Activated CD8-positive, alpha-beta T cell treated with anti-CD3 and anti-CD28 coated beads for 36 hours (primary cell): ENCODE measurements at places on chromosomes 5 and 9. TPM values are rescaled to one million over a fixed set of nuclear protein-coding genes. Genes with fewer than 3 reads are reported as not detected.

DNA sequence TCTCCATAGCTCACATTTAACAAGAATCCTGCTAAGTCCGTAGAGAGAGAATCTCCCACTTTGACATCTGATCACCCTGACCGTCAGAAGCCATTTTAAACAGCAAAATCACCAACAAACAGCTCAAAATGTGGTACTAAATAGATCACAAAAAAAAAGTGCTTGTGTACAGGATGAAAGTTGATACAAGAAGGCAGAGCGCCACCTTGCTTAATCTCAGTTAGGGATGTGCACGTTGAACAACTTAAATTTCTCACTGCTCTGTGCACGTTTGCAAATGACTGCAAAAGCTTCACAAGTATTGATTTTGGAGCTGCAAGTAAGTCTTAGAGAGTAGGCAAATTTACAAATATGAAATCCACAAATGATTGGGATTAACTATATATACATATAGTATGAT lies 63.1 kb upstream of the NREP start:
- no peaks in the 10 kb centered on the region for H3K4me1 ChIP-seq
- no peaks in the 10 kb centered on the region for H3K27me3 ChIP-seq
- DNase-seq = peak; percentile 6

GRCh38 chr5:137672001-137672400 lies 63.9 kb downstream of the KLHL3 start:
- no peaks in the 10 kb centered on the region for H3K36me3 ChIP-seq
- H3K4me3 ChIP-seq = no peak overlapping the region

The ARID3C gene
- 0.29 TPM for total RNA-seq

- H3K4me3 ChIP-seq = no peak overlapping the region
- no peaks in the 10 kb centered on the region for H3K4me1 ChIP-seq
- H3K27ac ChIP-seq = no peak overlapping the region
- H3K27me3 ChIP-seq = peaks cover 7% of the 10 kb centered on the region
- H3K36me3 ChIP-seq = no peaks in the 10 kb centered on the region
- no peak for DNase-seq
These were observed 9.1 kb upstream of the ZNF608 start for GRCh38 chr5:124755565-124755964.

DNA sequence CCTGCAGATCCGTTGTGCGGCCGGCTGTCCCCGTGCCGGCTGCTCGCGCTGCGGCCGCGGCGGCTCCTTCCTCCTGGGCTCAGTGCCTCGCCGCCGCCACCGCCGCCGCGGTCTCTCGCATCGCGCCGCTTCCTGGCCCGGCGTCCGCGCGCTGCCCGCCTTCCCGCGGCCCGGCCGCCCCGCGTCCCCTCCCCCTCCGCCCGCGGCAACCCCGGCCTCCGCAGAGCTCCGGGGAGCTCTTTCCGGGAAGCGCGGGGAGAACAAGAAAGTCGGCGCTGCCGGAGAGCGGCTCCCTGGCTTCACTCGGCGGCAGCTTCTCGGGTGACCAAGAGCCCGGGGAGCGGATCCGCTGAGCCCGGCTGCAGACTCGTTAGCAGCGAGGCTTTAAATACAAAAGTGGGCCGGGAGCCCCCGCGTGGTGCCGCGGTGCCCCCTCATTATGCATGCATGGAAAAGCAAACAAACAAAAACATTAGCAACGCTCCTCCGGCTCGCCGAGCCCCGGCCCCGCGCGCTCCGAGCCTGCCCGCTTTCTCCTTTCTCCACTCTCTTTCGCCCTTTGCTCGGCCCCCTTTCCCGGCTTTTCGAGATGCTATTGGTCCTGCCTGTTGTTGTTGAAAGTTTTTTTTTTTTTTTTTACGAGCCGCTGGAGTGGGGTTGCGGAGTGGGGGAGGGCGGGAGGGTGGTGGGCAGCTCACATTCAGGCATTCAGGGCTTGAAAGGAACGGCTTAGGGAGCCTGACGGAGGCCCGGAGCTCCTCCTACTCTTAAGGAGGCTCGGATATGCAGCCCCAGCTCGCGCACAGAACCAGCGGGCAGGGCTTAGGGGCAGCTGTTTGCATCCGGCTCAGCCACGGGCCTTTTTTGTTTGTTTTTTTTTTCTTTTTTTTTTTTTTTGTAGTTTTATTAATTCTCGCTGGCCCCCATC lies at the start of gene GAS1:
Gene GAS1, minus strand, starts transcription at position 361 of the 928 bp plus-strand sequence. CDS start 727 bp downstream, outside the sequence.
- H3K36me3 ChIP-seq = no peaks in the 10 kb centered on the region
- peak; percentile 80 for DNase-seq
- H3K27ac ChIP-seq = peak within 1 kb of the TSS; percentile 46
- peak within 1 kb of the TSS; percentile 75 for H3K4me3 ChIP-seq

DNA sequence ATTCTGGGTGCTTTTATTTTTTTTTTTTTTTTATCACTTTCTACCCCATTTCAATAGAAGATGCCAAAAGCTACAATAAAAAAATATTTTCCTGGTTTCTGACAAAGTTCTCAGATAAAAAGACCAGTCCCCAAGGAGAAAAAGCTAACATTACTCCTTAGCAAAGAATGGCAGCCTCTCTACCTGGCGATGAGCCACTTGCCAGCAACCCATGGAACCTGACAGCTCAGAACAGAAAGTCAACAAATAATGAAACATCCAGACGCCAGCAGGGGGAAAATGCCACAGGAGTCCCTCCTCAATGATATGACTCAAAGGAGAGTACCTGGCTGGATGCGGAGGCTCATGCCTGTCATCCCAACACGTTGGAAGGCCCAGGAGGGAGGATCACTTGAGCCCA lies 123.2 kb downstream of the MYO10 start:
- no peaks in the 10 kb centered on the region for H3K36me3 ChIP-seq
- no peak for DNase-seq
- H3K4me3 ChIP-seq = no peak overlapping the region
- no peaks in the 10 kb centered on the region for H3K4me1 ChIP-seq
- H3K27ac ChIP-seq = no peak overlapping the region

DNA sequence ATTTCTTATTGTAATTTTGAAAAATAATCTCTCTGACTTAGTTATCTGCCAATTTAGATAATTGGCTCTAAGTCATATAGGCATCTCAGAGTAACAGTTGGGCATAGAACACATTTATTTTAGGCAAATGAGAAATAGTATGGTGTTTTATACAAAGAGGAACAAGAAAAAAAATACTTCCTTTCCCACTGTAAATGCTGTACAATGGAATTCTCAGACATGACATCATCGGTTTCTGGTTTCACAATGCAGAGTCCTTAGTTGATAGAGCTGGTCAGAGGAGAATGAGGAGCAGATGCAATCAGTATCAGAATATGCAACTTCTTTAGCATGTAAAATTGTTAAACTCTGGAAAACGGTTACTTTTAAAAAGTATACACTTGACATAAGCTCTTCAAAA lies 49.4 kb downstream of the PLK2 start:
- H3K4me1 ChIP-seq = no peaks in the 10 kb centered on the region
- no peak overlapping the region for H3K4me3 ChIP-seq
- DNase-seq = no peak

DNA sequence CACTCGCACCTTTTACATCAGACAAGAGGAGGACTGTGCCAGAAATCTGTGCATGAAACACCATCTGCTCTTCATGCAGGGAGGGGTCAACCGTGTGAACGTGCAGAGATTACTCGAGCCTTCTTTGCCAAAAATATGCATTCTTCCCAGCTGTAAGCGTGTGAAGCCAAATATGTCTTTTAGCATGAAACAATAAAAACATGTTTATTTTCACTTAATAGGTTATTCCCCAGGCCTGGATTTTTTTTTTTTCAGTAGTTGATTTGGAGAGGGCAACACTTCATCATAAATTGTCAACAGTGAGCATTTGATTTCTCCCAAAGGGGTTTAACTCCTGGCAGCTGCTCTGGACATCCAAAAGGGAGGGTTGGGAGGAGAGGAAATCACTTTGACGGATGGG lies 23.8 kb downstream of the PLAC8L1 start:
- peaks cover 9% of the 10 kb centered on the region for H3K4me1 ChIP-seq
- no peaks in the 10 kb centered on the region for H3K36me3 ChIP-seq
- DNase-seq = no peak
- peaks cover 17% of the 10 kb centered on the region for H3K27me3 ChIP-seq
- H3K4me3 ChIP-seq = no peak overlapping the region
- no peak overlapping the region for H3K27ac ChIP-seq

- DNase-seq = no peak
- no peak overlapping the region for H3K4me3 ChIP-seq
- no peak overlapping the region for H3K27ac ChIP-seq
These were observed 439.9 kb upstream of the KLF4 start for GRCh38 chr9:107929443-107929842.

- no peaks in the 10 kb centered on the region for H3K4me1 ChIP-seq
- no peak for DNase-seq
- no peak overlapping the region for H3K4me3 ChIP-seq
- no peak overlapping the region for H3K27ac ChIP-seq
These were observed 398.4 kb downstream of the GABRG2 start for GRCh38 chr5:162466011-162466410.

The ADAMTS2 gene
- total RNA-seq = not detected

The OLFM1 gene
- not detected for total RNA-seq

- no peaks in the 10 kb centered on the region for H3K36me3 ChIP-seq
- H3K27ac ChIP-seq = no peak overlapping the region
- DNase-seq = no peak
- no peaks in the 10 kb centered on the region for H3K27me3 ChIP-seq
These were observed 267.0 kb upstream of the TYRP1 start for GRCh38 chr9:12425878-12426864.

DNA sequence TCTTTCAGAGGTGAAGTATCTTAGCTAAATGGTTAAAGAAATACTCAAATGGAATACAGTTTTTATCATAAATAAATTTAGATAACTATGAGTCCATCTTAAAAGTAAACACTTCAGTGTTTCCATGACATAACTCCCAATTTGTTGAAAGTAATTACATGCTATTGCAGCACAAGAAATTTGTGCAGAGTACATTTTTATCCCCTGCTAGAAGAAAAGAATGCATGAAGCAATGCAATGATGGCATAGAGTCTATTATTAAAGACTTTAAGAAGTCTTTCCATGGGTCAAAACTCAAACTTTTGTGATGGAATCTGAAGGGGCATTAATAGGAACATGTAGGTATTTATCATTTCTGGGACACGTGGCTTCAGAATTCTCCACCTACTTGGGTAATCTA lies 106.6 kb upstream of the DPYSL3 start:
- peaks cover 17% of the 10 kb centered on the region for H3K36me3 ChIP-seq
- no peak overlapping the region for H3K4me3 ChIP-seq
- H3K4me1 ChIP-seq = peaks cover 2% of the 10 kb centered on the region
- no peak for DNase-seq
- no peak overlapping the region for H3K27ac ChIP-seq

DNA sequence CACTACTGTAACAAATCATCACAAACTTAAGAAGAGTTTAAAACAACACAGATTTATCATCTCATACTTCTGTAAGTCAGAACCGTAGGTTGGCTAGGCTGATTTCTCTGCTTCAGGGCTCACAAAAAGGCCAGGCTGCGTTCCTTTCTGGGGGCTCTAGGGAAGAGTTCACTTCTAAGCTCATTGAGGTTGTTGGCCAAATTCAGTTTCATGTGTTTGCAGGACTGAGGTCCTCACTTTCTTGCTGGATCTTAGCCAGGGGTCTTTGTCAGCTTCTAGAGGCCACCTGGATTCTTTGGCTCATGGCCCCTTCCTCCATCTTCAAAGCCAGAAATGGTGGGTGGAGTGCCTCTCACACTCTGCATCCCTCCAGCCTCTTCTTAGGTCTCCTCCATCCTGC lies 76.0 kb downstream of the ACTBL2 start:
- no peaks in the 10 kb centered on the region for H3K36me3 ChIP-seq
- no peaks in the 10 kb centered on the region for H3K4me1 ChIP-seq
- no peak for DNase-seq
- no peak overlapping the region for H3K4me3 ChIP-seq
- no peaks in the 10 kb centered on the region for H3K27me3 ChIP-seq

The RFX3 gene
- 12.3 TPM for total RNA-seq

DNA sequence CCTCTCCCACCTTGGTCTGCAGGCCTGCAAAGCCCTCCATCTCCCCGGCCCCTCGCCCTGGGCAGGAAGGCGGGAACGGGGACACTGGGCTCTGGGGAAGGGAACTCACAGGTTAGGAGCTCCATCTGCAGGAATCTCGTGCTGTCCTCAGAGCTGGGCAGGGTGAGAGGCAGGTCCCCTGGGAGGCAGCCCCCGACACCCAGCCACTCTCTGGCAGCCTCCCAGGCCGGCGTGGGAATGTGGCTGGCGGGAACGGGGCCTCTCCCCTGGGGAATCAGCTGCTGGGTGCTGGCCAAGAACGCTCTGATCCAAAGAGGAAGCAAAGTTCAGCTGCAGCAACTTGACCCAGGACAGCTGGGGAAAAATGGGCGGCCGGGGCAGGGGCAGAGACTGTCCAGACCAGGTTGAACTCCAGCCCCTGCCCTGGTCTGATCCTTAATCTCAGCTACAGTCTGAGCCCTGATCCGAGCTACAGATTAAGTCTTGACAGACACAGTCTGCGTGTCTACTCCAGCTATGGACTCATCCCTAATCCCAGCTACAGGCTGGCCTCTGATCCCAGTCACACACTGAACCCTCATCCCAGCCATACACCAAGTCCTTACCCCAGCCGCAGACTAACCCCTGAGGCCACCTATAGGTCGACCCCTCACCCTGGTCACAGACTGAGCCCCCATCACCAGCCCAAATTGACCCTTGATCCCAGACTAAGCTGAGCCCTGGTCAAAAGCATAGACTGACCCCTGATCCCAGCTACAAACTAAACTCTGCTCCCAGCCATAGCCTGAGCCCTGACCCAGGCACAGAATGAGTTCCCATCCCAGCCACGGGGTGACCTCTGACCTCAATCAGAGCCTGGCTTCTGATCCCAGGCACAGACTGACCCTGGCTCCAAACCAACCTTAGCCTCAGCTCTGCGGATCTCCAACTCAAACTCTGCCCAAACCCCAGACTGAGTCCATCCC lies 37.3 kb upstream of the EGFL7 start:
- peaks cover 1% of the 10 kb centered on the region for H3K4me1 ChIP-seq
- DNase-seq = no peak
- no peak overlapping the region for H3K4me3 ChIP-seq
- H3K36me3 ChIP-seq = no peaks in the 10 kb centered on the region
- no peak overlapping the region for H3K27ac ChIP-seq
- H3K27me3 ChIP-seq = peaks cover 6% of the 10 kb centered on the region

The ROPN1L gene
- total RNA-seq = not detected

The TSPAN17 gene
- total RNA-seq = 26.3 TPM

- H3K36me3 ChIP-seq = peaks cover 4% of the 10 kb centered on the region
- no peaks in the 10 kb centered on the region for H3K4me1 ChIP-seq
- no peak overlapping the region for H3K4me3 ChIP-seq
- no peak overlapping the region for H3K27ac ChIP-seq
- H3K27me3 ChIP-seq = peaks cover 4% of the 10 kb centered on the region
These were observed 19.0 kb downstream of the NEURL1B start for GRCh38 chr5:172659909-172660628.

The F2RL2 gene
- not detected for total RNA-seq

The FAM81B gene
- total RNA-seq = not detected

DNA sequence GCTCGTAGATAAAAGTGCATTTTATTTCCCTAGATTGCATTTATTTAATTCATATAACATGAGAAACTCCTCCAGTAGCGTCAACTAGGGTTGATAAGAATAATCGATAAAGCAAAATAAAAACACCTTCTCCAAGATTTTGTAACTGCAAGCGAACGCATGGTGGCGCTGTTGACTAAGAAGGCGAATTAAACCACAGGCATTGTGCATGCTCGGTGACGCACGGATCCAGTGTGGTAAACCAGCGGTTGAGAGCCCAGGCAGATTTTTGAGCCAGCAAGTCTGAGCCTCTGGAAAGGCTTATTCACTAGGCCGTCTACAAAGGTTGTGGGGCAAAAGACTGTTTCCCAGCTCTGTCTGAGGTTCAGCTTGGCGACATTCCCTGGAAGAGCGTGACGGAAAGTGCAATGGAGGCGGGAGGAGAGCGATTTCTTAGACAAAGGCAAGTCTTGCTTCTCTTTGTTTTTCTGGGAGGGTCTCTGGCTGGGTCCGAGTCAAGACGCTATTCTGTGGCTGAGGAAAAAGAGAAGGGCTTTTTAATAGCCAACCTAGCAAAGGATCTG lies at the start of gene PCDHB3:
Gene PCDHB3, plus strand, starts transcription at position 231 of the 563 bp plus-strand sequence. Its CDS starts 177 bp downstream, at position 408.
- H3K27me3 ChIP-seq = peaks cover 31% of the 10 kb centered on the region
- H3K36me3 ChIP-seq = peaks cover 7% of the 10 kb centered on the region
- H3K4me3 ChIP-seq = no peak within 1 kb of the TSS
- no peaks in the 10 kb centered on the region for H3K4me1 ChIP-seq
- no peak within 1 kb of the TSS for H3K27ac ChIP-seq
- DNase-seq = peak; percentile 74
